ENCODE measurements at places on chromosomes 5 and 9.

GRCh38 chr9:115362101-115362500 lies 244.1 kb upstream of the TNC start:
- DNase-seq, result no peak

GRCh38 chr5:123950701-123951581 lies 439.0 kb downstream of the CSNK1G3 start:
- DNase-seq, result no peak

DNA sequence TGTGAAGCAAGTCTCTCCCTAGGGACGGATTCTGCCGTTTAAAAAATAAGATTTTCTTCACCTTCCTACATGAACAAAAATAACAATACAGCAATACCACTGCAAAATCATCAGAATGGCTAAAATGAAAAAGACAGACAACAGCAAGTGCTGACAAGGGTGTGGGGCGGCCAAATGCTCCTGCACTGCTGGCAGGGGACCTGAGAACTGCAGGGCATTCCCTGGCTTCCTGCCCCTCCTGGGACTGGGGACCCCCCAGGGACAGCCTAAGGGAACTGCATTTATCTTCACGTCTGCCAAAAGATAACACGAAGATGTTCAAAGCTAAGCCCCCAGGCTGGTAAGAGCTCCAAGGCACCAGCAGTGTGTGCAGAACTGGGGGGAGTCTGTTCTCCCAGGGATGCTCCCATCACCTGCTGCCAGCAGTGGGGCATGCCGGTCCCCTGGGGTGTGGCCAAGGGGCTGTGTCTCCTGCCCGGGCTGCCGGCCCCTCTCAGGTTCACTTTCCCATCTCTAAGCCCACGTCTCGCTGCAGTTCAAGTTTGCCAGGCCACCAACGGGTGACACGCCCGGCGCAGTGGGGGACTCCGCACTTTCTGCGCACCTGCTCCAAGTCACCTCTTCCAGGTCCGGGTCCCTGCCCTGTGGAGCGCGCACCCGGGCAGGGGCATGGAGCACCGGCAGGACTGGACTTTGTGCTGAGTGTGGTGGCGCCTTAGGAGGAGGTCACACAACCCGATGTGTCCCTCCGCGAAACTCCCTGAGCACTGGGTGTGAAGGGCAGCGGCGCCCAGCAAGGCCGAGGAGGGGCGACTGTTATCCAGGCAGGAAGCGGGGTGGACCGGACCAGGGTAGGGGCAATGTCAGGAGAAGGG lies 4.5 kb upstream of the EGFL7 start:
- no peak for DNase-seq

- DNase-seq, result no peak
Observed at GRCh38 chr9:106076711-106077110, 382.4 kb downstream of the TMEM38B start.

- DNase-seq, result peak; percentile 4
Observed at GRCh38 chr5:101102506-101102905, 199.4 kb upstream of the ST8SIA4 start.

- no peak for DNase-seq
Observed at GRCh38 chr5:158765407-158765806, 334.3 kb downstream of the EBF1 start.

DNA sequence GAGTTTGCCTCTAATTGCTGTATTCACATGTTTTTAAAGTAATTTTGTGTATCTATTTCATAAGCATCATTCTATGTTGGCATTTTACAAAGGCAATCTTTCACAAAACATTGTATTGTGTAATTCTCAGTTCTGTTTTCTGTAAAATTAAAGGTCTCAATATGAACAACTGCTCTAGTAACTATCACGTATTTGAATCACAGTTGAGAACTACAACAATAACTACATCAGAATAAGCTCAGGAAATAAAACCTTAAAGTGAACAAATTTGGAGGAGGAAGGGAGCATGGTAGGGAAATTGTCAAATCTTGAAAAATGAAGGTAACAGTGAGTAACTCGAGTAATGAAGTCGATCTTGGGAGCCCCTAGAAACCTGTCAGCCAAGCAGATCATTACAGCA lies 22.5 kb upstream of the CAMK4 start:
- DNase-seq, result no peak

DNA sequence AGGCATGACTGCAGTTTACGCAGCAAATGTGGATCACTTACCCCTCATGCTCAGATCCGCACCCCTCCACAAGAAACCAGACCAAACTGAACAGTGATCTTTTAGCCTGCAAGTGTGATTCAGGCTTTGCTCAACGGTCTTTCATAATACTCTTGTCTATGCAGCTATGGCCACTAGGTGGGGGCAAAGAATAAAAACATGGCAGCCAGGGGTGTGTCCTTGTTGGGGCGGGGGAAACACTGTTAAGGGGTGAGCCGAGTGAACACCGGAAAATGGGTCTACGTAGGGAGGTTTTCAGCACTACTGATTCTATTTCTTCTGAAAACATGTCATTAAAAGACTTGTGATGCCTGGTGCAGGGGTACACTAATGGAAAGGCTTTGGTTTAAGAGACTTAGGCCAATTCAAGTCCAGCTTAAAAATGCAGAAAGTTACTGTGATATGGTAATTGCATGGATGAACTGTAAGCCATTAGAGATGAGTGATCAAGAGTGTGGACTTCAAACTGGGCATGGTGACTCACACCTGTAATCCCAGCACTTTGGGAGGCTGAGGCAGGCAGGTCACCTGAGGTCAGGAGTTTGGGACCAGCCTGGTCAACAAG lies 49.9 kb upstream of the GPR151 start:
- DNase-seq, result peak; percentile 25

DNA sequence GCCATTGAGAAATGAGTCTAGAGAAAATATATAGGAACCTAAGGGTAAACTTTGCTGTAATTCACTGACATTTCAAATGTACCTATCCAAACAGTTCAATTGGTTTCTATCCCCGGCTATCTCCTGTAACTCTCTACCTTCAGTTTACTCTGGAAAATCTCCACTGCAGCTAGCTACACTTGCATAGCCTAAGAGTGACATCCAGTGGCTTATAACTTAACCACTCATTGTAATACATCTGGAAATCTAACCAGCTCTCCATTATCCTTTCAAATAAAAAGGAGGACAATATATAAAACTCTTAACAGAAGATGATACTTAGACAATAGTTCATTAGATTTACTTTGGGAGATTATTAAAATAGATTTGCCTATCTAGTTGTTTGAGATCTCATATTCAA lies 35.3 kb upstream of the SPDL1 start:
- no peak for DNase-seq

DNA sequence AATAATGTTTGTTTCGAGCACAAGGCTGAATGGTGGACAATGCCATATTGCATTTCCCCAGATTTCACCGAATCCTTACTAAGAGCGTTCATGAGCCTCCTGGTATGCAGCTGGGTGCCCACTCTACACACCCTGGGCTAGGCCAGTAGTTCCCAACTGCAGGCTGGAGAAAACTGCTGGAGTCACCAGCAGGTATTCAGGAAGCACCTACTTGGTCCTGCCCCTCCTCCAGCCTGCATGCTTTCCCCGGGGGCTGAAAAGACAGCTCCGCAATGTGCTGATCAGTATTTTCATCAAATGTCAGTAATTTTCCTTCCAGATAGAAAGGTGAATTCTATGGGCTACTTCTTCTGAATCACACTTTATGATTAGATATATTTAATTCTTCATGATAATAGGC lies 34.4 kb downstream of the SRD5A1 start:
- DNase-seq, result no peak

- DNase-seq, result no peak
Observed at GRCh38 chr5:107469485-107470294, 201.0 kb downstream of the EFNA5 start.

DNA sequence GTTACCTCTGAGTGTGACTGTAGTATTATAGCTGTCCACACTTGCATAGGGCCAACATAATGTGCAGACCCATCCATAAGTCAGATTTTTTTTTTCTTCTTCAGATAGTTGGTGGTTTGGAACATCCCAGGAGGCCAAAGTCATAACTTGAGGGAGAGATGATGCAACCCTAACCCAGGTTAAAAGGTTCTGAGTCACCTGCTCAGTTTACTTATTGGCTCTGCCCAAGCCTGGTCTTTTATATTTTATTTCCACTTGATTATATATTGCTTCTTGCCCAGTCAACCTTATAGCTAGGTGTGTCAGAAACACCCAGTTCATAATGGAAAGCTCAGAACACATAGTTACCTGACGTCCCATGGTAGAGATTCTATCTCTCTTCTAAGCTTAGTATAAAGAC lies 113.1 kb upstream of the PCSK1 start:
- no peak for DNase-seq

GRCh38 chr5:132807163-132807838 lies 5.8 kb upstream of the SOWAHA start:
- no peak for DNase-seq

DNA sequence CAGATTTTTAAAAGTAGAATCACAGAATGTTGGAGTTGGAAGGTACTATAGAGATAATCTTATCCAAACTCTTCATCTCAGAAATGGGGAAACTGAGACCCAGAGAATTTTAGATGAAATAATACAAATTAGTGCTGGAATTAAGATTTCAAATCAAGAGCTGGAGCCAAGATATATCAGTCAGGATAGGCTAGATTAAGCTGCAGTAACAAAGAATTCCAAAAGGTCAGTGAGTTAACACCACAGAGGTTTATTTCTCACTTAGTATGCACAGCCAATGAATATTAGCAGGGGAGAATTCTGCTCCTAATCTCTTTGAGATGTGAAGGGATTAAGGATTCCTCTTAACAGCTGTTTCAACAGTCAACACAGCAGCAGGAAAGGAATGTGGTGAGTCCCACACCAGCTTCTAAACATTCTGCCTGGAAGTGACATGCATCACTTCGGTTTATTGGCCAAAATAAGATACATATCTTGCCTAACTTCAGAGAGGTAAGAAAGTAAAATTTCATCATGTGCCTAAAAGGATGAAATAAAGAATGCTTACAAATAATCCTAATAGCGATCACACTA lies 136.8 kb downstream of the FRMD3 start:
- no peak for DNase-seq

DNA sequence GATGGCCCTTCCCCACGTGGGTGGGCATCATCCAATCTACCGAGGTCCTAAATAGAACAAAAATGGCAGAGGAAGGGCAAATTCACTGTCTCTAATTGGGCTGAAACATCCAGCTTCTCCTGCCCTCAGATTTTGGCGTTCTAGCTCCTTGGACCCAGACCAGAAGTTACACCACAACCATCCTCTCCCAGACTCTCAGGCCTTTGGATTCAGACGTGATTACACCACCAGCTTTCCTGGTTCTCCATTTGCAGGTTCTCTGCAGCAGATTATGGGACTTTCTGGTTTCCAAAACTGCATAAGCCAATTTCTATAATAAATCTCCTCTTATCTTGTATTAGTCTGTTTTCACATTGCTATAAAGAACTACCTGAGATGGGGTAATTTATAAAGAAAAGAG lies 73.6 kb upstream of the STARD4 start:
- DNase-seq, result no peak

DNA sequence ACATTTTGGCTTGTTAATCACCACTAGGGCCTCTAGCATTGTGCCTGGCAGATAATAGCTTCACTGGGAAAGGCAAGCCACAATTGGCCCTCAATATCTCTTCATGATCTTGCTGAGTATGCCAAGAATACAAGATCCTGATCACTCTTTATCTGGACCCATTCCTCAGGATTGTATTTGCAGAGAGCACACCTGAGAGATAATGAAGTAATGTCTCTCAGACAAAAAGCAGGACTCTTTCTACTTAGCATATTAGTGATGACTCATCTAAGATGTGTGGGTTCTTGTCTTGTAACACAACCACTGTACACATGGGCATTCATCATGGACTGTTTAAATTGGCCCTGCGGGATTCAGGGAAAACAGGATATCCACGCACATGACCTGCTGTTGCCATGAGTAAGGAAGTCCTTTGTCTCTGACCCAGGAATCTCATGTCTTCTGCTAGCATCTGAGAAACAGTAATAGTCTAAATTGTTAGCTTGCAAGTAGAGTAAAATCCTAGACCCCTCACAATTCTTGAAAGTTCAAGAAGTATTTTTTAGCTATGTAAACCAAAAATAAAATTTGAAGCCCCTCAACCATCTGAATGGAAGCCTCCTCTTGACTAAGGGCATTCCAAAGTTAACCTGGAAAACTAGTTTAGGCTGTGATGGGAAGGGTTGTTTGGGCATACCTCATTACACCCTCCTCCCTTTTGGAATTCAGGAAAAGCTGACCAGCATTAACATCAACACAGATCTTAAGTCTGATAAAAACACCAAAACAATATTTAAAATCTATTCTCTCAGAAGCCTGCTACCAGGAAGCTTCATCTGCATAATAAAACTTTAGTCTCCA lies 28.0 kb upstream of the NFIL3 start:
- no peak for DNase-seq

DNA sequence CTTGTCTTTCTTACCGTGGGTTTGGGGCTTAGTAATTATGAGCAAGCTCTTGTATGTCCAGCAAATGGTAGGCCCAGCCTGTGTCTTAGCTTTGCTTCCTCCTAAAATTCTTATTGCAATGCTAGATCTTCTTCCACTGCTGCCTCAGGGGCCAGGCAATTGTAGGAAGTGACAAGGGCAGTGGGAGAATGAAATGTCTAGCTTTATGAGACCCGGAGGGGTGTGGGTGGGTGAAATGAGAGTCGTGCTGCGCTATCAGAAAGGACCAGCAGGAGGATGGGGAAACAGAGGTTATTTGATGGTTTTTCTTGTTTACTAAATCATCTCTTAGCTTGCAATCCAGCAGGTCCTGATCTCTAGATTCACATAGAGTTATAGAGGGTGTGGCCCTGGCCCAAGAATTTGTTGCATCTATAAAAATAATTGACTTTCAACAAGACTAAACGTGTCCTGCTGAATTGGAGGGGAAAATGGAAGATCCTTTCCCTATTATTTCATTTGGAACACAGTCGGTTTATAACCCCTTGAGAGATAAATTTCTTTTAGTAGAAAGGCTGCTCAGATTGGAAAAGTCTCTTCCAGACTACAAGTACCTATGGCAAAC lies 43.7 kb downstream of the ZNF366 start:
- DNase-seq, result no peak

- DNase-seq, result no peak
Observed at GRCh38 chr9:35028341-35028740, 38.8 kb downstream of the DNAJB5 start.

- no peak for DNase-seq
Observed at GRCh38 chr5:108430931-108431608, 49.2 kb upstream of the FBXL17 start.

GRCh38 chr5:160287378-160288051 lies 24.8 kb downstream of the CCNJL start:
- DNase-seq, result peak; percentile 51

Data from NCI-H510A (cell line).